Fibroblast of gingiva (primary cell): ENCODE measurements at places on chromosomes 1 and 21.

DNA sequence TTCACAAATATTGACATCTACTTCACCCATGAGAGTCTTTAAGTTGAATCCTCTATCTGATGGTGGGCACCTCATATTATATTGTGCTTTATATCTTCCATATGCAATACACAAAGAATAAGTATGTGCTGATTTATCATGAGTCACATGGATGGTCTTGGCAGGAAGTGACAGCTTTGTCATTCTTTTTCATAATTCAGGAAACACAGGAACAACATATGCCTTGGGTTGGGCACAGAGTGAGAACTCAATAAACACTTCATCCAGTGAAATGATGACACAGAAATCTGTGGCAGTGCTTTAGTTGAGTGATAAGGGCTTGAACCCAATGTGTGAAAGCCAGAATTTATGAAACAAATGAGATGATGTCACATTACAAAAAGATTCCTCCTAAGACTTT lies 41.2 kb downstream of the GADD45A start:
- no peak for DNase-seq

DNA sequence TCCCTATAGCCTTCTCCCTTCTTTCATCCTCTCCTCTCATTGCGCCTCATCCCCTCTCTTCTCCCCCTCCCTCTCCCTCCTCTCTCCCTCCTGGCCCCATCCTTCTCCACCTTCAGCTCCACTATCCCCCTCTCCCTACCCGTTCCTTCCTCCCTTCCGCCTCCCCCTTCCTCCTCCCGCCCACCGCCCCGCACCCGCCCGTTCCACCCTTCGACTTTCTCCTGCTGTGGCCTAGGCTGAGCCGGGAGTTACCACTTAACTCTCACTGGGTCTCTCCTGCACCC lies 1.6 kb downstream of the NPR1 start:
- no peak for DNase-seq

GRCh38 chr1:21779613-21780521 lies 3.1 kb downstream of the USP48 start:
- DNase-seq = no peak

DNA sequence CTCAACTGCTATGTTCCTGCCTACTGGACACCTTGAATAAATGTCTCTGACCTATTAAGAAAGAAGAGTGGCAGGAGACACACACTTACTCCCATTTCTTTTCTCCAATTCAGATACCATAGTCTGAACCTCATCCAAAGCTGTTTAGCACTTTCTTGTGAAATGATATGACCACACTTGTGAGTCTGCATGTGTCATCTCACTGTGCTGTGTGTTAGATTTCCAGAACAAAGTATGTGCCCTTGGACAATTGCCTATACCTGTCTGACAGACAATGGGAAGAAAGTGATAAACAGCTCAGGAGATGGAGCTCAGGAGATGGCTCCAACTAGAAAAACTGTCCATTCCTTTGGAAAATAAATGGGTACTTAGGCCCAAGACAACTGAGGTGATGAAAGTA lies 48.4 kb downstream of the USP48 start:
- no peak for DNase-seq

DNA sequence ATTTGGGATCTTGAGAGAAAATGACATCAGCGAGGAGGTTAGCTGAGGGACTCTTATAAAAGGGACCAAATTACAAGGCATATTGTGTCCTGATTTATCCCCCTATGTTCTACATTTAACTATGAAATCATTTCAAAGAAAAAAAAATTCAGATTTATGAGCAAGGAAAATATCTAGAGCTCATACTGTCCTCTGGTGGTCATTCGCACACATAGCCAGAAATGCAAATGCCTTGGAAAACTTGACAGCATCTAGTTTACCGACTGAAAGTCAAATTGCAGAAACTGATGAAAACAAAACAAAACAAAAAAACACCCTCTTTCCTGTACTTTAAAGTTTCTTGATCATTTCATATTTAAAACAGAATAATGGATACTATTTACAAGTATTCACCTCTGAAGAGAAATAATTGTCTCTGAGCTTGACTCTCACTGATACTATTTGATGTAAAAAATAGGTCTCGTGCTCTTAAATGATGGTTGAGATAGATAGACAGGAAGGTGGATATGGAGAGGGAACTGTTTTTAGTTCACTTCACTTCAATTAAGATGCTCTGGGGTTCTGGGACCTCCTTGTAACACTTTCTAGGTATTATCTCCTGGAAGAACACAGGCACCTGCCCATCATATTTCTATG lies 253.8 kb downstream of the PCP4 start:
- no peak for DNase-seq

DNA sequence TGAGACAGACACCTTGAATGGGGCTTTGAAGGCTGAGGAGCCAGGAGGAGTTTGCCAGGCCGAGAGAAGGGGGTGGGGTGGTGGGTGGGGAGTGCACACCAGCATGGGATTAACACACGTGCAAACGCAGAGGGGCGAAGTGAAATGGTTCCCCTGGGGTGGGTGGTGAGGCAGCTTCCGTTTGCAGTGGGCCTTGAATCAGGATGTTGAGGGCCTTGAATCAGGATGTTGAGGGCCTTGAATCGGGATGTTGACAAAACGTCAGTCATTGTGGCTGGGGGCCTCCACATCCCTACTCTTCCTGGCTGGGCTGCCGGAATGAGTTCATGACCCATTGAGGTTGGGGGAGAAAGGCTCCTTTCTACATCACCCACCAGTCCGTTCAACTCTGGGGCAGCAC lies 16.6 kb downstream of the LDLRAP1 start:
- DNase-seq = no peak

- DNase-seq = no peak
Measured at GRCh38 chr1:29623501-29623900, 387.2 kb downstream of the PTPRU start.

GRCh38 chr1:68703921-68704354 lies 207.1 kb upstream of the DEPDC1 start:
- DNase-seq = no peak

DNA sequence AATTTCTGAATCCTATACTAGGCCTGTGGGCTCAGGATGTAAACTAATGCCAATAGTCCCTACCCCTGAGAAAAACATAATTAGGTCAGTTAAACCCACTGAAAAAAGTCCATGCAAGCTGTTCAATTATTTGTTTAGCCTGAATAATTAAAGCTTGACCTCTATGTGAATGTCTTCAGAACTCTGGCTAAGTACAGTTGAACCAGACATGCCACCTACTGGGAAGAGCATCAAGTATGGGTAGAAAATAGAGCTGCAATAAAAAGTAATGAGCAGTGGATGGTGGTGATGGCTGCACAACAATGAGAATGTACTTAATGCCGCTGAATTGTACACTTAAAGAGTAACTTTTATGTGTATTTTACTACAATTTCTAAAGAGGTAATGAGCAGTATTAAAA lies 23.6 kb upstream of the SLC19A2 start:
- no peak for DNase-seq

- DNase-seq = no peak
Measured at GRCh38 chr1:60388092-60388987, 314.8 kb upstream of the C1orf87 start.

GRCh38 chr1:204706838-204707509 lies 21.4 kb upstream of the LRRN2 start:
- DNase-seq = no peak

DNA sequence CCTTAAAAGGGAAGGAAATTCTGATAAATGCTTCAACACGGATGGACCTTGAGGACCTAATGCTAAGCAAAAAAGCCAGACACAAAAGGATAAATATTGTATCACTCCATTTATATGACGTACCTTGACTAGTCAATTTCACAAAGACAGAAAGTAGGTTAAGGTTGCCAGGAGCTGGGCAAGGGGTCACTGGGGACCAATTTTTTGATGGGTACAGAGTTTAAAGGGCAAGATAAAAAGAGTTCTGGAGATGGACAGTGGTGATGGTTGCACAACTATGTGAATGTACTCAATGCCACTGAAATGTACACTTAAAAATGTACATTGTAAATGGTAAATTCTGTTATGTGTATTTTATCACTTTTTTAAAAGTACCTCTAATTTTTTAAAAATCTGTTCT lies 32.1 kb upstream of the SLAMF9 start:
- no peak for DNase-seq

GRCh38 chr1:23719162-23719820 lies 24.0 kb upstream of the ELOA start:
- DNase-seq = no peak

GRCh38 chr21:14591882-14592281 lies 45.8 kb upstream of the SAMSN1 start:
- peak; percentile 87 for DNase-seq

DNA sequence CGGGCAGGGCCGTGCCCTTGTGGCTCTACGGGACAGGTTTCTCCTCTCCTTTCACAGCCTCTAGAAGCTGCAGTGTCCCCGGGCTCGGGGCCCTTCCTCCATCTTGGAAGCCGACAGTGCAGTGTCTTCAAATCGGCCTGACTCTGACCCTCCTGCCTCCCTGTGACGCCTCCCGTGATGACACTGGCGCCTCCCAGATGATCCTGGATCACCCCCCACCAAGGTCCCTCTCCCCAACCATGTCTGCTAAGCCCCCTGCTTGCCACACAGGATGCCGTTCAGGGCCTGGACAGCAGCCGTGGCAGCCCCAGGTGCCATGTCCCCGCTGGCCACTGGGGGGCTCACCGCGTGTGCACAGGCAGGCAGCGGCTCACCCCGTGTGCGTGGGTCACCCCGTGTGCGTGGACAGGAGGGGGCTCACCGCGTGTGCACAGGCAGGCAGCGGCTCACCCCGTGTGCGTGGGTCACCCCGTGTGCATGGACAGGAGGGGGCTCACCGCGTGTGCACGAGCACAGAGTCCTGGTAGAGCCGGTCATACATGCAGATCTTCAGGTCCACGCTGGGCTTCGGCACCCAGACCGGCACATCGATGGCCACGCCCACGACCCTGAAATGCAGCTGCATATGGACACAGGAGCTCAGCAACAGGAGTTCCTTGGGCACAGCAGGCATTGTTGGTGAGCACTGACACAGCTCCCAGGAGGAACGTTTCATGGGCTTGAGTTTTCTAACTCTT lies 24.9 kb upstream of the TMEM52 start:
- no peak for DNase-seq

DNA sequence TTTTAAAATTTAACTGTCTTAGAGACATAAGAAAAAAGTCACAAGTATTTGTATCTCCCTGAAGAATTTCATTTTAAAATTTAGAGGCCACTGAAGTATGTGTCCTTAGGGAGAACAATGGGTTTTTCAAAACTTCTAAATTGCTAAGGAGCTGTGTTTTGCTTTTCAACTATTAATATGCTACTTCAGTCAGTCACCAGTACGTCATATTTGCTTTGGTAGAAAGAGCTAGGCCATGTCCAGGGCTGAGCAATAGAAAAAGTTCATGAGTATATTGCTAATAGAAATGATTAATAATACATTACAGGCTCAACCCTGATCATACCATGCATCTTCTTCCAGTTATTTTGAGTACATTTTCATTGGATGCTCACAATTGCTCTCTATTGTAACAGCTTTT lies 1.7 kb upstream of the SGIP1 start:
- no peak for DNase-seq

DNA sequence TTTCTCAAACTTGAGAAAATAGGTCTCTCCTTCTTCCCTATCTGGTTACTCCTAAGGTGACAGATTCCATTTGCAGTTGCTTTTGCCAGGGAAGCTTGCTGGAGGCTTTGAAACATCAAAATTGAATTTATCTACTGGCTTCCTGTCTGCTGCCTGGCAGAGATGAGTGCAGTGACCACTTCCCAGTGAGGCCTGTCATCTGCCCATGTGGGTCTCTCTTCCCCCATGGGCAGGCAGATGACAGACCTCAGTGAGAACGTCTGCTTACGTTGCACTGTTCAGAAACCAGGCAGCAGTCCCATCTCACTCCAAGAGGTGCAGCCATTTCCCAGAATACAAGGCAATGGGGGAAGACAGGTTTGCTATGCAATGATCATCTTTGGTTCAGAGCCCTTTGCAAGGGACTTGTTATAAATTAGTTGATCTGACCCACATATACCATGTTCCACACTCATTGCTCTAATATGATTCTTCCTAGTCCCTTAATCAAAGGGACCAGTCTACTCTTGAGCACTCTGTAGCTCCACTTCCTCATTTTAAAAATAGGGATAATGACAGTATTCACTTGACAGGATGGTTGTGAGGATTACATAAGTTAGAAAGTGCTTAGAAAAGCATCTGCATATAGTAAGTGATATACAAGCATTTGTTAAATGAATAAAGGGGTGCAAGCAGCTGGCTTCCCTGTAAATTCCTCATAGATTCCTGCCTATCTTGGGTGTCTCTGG lies 10.6 kb downstream of the PGBD5 start:
- no peak for DNase-seq

DNA sequence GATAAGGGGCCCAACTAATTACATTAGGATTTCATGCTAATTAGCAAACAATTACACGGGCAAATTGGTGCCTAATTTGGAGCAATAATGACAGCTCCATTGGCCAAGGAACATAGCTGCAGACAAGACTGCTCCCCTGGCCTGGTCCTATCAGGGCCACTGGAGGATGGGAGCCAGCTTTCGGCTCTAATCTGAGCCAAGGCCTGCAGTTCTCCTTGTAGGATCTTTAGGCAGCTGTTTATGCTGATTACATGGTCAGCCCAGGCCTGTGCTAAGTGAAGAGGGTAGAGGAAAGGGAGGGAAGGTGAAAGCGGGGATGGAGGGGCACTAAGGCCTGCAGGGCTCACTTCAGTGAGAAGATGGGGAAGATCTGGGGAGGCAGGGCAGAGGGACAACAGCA lies 12.4 kb upstream of the ADGRB2 start:
- no peak for DNase-seq

- DNase-seq = no peak
Measured at GRCh38 chr1:9787702-9788101, 36.1 kb downstream of the CLSTN1 start.

DNA sequence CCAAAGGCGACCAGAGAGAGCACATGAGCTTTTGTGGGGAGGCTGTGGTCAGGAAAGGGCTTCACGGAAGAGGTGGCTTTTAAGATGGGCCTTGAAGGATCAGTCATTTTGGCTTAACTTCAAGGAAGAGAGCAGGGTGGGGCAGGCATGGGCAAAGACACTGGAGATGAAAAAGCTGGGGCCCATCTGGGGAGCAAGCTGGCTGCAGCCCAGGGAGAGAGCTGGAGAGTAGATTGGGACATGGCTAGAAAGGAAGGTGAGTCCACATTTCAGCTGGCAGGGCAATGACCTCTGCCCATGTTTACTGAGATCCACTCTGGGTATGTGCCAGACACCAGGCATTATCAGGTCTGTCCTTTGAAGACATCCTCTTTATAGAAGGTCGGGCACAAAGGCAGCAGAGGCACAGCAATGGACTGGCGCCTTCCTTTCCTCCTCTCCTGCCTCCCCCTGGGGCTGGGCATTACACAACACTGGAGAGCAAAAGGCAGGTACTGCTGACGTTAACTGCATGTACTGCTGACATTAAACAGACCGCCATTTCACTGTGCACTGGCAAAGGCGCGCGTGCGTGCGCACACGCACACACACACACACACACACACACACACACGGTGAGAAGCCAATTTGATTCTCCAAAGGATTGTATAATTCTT lies 2.2 kb upstream of the UBXN10 start:
- no peak for DNase-seq

- no peak for DNase-seq
Measured at GRCh38 chr1:1149416-1149815, 24.3 kb upstream of the TTLL10 start.
